ENCODE measurements at places on chromosomes 12 and 14.

DNA sequence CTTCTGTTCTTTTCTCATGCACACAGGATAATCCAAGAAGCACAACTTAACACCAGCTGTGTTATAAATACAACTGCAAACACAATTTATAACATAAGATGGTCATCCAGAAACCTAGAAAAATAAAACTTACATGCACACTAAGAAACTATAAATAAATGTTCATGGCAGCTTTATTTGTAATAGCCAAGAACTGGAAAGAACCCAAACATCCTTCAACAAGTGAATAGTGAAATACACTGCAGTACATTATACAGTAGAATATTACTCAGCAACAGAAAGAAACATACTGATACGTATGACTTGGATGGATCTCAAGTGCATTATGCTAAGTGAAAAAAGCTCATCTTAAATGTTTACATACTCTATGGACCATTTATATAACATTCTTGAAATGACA is 132.7 kb downstream of the SPTSSA start:
- no peak for DNase-seq

GRCh38 chr14:61523751-61524150 is 171.6 kb upstream of the HIF1A start:
- no peak for DNase-seq

GRCh38 chr12:228846-229200 is 14.9 kb upstream of the SLC6A12 start:
- no peak for DNase-seq

GRCh38 chr14:93114713-93115068 is 1.0 kb downstream of the ITPK1 start:
- no peak for DNase-seq

GRCh38 chr14:57413849-57414248 is 23.5 kb downstream of the NAA30 start:
- DNase-seq, result no peak

DNA sequence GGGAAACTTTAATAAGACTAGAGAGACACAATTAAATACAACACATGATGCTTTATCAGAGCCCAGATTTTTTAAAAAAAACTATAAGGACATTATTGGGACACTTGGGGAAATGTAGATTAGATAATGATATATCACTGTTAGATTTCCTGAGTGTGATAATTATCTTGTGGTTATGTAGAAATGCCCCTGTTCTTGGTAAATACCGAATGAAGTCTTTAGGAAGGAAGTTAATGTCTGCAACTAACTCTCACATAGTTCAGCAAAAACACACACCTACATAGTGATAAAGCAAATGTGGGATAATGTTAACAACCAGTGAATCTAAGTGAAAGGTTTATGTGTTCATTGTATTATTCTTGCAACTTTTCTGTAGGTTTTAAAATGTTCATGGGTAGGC is 14.6 kb upstream of the CACNB3 start:
- DNase-seq, result no peak

- DNase-seq, result peak; percentile 17
Measured at GRCh38 chr14:84144166-84144565, 1385.8 kb upstream of the FLRT2 start.

GRCh38 chr14:53955671-53956426 is 776 bp downstream of the BMP4 start:
- no peak for DNase-seq

- no peak for DNase-seq
Measured at GRCh38 chr14:58671436-58671835, 33.7 kb downstream of the DACT1 start.

- no peak for DNase-seq
Measured at GRCh38 chr12:130658145-130658911, 57.8 kb downstream of the RIMBP2 start.

DNA sequence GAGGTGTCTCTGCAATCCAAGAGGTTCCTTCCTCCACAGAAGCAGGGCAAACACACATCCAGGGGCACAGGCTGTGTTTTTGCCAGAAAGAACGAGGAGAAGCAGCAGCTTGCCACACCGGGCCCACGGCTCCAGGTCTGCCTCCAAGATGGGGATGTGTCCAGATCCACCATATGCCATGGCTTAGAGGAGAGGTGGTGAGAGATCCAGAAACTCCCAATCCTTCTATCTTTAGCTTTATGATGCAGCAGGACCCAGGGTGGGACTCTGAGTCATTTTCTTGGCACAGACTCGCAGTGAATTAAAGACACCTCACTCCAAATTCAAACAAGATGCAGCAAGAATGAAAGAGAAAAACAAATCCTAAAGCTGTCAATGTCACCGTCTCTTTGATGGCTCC is 481.4 kb upstream of the TMEM132C start:
- peak; percentile 14 for DNase-seq

- no peak for DNase-seq
Measured at GRCh38 chr12:115752156-115752555, 525.3 kb downstream of the MED13L start.

DNA sequence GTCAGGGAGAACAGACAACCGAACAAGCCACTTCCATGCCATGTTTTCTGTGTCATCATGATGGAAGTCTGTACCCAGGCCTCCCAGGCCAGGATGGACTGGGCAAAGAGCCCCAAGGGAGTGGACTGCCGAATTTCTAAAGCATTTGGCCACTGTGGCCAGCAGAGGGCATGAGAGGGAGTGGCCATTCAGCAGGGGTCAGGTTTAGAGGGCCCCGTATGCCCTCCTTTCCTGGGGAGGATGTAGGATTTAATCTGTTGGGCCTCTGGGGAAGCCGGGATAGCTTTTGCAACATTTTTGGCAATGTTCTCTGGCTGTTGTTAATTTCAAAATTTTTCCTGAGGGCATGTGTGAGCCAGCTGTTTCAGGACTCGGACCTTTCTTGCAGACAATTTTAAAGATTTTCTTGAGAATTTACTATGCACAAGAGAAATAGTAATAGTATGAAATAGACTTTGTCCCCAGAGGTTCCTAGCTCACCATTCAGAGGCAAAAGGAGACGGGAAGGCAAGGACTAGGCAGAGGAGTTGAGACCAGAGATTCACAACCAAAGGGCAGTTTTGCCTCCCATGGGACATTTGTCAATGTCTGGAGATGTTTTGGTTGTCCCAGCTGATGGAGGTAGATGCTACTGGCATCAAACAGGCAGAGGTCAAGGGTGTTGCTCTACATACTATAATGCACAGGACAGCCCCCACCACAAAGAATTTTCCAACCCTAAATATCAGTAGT is 18.0 kb downstream of the ACACB start:
- no peak for DNase-seq

DNA sequence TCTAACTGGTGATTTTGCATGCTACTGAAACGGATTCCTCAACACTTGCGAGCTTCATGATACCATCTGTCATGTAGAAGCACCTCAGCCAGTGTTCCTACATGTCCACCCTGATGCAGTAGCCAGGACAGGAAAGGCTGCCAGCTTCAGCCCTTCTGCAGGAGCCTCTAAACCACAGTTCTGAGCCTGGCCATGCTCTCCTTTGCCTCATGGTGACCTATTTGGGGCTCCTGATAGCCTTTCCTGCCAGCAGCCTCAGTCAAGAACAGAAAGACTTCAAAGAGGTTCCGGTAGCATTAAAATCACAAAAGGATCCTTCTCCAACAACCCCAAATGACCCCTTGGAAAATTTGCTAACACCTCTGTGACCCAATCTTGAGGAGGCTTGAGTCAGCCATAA is 96.0 kb downstream of the CNTN1 start:
- no peak for DNase-seq

DNA sequence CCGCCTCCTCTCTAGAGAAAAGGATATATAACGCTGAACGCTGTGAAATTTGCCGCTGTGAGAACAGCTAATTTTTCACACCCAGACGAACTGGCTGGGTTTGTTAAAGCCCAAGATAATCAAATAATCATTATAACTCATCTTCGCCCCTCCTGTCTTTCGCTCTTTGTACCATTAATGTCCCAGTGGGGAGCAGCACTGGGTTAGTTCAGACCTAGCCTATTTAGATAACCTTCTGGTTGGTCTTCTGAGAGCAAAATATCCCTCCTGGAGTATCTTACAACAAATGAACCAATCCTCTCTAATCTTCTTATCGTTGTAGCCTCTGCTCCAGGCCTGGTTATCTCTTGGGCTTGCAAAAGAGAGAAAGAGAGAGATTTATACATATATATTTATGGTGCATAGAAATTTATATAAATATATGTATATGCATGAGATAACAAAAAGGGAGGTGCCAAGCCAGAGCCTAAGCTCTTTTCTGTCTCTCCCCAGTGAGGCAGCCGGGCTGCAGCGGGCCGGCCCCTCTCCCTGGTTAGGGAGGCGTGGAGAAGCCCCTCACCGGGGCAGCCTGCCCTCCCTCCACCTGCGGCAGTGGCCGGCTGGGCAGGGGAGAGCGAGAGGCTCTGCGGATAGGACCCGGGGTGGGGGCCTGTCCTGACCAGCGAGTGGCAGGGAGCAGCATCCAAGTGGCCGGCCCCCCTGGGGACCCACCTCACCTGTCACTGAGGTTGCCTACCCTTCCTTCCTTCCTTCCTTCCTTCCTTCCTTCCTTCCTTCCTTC is 202.0 kb upstream of the LHX5 start:
- DNase-seq, result no peak

DNA sequence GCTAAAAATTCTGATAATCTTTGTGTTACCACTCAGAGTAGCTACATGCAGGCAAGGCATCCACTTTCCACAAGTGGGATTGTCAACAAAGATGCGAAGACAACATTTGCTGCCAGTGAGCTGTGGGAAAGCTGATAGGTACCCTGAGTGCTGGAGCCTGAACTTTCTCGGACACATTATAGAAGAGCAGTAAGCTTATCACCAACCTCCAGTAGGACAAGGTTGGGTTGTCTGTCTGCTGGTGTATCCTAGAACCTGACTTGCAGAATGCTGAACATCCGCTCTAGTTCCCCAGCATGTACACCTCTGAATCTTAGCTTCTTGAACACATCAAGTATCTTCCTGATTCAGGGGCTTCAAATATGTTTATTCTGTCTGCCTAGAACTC is 103.8 kb upstream of the PPM1H start:
- DNase-seq, result no peak

- DNase-seq, result peak; percentile 3
Measured at GRCh38 chr12:22856178-22856577, 231.2 kb downstream of the ETNK1 start.

DNA sequence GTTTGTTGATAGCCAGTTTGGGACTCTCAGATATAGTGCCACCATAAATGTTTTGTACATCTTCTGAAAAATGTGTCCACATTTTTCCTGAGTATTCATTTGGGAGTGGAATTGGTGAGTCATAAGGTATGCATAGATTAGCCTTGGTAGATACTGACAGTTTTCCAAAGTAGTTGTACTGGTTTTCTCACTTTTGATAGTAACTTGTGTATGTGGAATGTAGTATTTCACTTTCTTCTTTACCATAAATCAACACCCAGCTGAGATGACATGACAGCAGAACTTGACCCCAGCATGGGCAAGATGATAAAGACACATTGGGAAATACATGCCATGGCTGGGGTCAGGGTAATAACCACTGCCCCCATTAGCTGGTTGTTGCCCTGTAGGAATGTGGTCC is 5.4 kb downstream of the FBXW8 start:
- DNase-seq, result no peak

GRCh38 chr14:72420749-72421474 is 473.0 kb downstream of the DPF3 start:
- no peak for DNase-seq

- DNase-seq, result no peak
Measured at GRCh38 chr12:16583969-16584745, 21.8 kb downstream of the LMO3 start.

- peak; percentile 12 for DNase-seq
Measured at GRCh38 chr14:101791919-101792572, 30.5 kb downstream of the PPP2R5C start.

GRCh38 chr12:26434299-26435068 is 239.1 kb downstream of the SSPN start:
- DNase-seq, result no peak

DNA sequence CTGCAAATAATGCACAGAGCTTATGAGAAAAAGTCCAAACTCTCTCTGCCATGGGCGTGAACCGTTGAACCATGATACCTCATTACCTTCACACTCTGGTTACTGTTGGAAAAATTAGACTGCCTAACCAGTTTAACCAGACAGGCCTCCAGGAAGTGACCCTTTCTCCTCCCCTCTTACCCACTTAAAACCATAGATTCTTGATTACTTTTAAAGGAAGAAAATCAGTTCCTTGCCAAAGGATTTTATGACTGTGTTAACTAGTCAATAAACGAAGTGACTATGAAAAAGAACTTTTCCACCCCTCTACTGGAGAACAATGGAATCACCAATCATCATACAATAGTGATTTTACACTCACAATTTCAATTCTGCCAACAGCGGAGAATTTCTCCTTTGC is 254.0 kb upstream of the ATP2B1 start:
- DNase-seq, result no peak

DNA sequence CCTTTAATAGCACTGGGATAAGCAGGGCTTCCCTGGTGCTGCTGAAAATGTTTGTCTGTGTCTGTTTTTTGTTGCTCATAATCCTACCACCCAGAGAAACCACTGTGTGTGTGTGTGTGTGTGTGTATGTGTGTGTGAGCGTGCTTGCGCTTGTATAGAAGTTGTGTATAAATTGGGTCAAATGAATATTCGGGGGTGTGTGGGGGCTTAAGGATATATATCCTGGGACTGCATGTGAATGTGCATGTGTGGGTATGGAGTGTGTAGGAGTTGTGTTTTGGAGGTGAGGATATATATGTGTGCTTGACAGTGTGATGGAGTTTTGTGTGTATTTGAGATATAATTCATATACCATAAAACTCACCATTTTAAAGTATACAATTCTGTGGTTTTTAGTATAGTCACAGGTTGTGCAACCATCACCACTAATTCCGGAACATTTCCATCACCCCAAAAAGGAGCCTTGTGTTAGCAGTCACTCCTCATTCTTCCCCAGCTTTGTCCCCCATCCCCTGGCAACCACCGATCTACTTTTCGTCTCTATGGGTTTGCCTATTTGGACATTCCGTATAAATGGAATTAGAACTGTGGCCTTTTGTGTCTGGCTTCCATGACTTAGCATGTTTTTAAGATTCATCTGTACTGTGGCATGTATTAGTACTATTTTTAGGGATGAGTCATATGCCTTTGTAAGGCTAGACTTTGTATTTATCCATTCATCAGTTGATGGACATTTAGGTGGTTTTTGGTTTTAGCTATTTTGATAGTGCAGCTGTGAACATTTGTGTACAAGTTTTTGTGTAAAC is 25.6 kb downstream of the TCTN1 start:
- DNase-seq, result peak; percentile 23

DNA sequence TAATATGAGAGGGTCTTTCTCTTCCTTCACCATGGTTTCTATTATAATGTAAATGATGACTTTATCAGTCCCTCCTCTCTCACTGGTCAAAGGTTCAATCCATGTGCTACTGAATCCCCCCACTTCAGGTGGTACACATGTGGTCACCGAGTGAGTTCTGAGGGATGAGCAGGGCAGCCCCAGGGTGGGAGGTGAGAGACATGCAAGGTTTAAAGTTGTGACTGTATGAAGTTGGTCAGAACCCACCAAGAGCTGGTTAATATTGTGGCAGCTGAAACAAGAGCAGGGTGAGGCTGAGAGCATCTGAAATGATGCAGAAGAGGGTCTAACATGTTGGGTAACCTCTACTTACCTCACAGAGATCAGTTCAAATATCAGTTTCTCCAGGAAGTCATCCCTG is 444.7 kb upstream of the FBXO33 start:
- DNase-seq, result no peak

- DNase-seq, result no peak
Measured at GRCh38 chr12:64081008-64081404, 141.1 kb downstream of the KICS2 start.

GRCh38 chr14:79080040-79080439 is 909.9 kb downstream of the NRXN3 start:
- no peak for DNase-seq
